ENCODE measurements at places on chromosomes 6 and 20.
A peak's percentile ranks its signal among the peaks of the same experiment; 100 is the strongest.

GRCh38 chr6:64721865-64722264 lies 985.2 kb downstream of the EYS start:
- no peak for DNase-seq

DNA sequence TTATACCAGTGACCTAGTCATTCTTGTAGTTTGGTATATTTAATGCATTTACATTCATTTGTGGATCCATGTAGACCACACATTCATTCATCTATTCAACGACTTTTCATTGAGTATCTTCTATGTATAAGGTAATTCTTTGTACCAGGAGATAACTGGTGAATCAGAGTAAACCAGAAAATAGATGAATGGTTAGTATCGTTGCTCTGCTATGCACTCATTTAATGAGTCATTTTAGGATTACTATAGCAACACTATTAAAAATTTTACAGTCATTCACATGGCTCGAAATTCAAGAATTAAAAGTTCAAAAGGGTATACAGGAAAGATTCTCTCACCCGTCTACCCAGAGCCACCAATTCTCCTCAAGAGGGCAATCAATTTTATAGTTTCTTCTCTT lies 26.8 kb downstream of the DOK5 start:
- no peak for DNase-seq

GRCh38 chr6:124872361-124873065 lies 89.7 kb upstream of the RNF217 start:
- DNase-seq = no peak

DNA sequence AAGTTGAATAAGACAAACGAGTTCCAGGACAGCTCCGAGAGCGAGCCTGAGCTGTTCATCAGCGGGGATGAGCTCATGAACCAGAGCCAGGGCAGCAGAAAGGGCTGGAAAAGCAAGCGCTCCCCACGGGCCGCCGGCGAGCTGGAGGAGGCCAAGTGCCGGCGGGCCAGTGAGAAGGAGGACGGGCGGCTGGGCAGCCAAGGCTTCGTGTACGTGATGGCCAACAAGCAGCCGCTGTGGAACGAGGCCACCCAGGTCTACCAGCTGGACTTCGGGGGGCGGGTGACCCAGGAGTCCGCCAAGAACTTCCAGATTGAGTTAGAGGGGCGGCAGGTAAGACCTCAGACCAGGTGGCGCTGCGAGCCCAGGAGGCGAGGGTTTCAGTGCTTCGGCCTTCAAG lies 56.0 kb upstream of the TMEM181 start:
- DNase-seq = no peak

GRCh38 chr20:17525650-17526049 lies 5.5 kb downstream of the BFSP1 start:
- DNase-seq = no peak

GRCh38 chr6:125153391-125154117 lies at the start of gene TPD52L1:
Gene TPD52L1, plus strand, starts transcription at chr6:125153773. Its CDS starts 179 bp downstream, at chr6:125153952.
- DNase-seq = peak; percentile 49

- no peak for DNase-seq
Measured at GRCh38 chr6:139020689-139021088, 7.9 kb upstream of the ABRACL start.

- DNase-seq = no peak
Measured at GRCh38 chr6:33807606-33808005, 3.8 kb upstream of the MLN start.

GRCh38 chr6:73604020-73604419 lies 49.8 kb downstream of the SLC17A5 start:
- no peak for DNase-seq

GRCh38 chr6:170186006-170186935 lies 104.6 kb downstream of the DLL1 start:
- peak; percentile 44 for DNase-seq

DNA sequence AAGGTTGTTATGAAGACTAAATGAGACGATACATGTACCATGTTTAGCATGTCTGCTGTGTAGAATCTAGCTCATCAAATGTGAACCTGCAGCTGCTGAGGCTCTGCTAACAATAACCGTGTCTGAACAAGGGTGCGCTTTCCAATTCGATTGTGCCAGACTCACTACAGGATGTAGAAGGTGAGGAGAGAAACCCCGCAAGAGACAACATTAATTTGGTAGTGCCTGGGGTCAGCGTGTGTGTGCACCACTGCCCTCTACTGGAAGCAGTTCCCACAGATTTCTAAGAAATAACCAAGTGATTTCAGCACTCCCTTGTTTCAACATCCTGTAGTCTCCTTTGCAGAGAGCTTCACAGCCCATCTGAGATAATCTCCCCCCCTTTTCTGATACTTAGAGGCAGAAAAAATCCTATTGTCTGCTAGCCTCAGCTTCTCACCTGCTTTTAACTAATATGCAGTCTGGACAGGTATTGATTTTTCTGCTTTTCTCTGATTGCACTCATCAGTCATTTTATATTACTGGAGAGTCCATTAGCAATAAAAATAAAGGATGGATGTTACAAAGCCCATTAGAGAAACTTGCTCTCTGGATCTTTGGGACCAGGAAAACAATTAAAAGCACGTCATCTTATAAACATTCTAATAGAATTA lies 96.7 kb upstream of the BACH2 start:
- DNase-seq = peak; percentile 48

DNA sequence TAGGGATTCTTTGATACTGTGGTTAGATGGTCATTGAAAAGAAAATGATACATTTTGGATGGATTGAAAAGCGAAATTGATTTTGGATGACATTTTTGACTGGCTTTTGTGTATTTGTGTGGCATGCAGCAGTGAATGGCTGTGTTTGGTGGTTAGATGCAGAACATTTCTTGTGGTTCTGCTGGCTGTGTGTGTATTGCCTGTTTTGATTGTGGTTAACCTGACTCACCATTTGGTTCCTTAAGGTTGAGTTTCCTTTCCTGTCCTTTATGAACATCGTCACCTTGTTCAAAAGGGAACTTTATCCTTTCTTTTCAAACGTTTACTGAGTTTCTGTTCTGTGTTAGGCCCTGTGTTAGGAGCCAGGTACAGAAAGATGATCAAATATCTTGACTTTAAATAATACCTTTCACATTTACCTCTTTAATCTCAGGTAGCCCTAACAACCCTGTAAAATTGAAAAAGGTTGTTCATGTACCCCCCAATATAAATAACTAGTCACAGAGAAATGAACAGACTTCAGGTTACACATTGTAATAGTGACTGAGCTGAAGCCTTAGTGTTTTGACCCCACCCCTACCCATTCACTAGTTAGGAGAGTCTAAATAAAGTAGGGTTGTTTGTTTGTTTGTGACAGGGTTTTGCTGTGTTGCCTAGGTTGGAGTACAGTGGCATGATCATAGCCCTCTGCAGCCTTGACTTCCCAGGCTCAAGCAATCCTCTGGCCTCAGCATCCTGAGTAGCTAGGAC lies 23.8 kb downstream of the ANKS1A start:
- peak; percentile 50 for DNase-seq

DNA sequence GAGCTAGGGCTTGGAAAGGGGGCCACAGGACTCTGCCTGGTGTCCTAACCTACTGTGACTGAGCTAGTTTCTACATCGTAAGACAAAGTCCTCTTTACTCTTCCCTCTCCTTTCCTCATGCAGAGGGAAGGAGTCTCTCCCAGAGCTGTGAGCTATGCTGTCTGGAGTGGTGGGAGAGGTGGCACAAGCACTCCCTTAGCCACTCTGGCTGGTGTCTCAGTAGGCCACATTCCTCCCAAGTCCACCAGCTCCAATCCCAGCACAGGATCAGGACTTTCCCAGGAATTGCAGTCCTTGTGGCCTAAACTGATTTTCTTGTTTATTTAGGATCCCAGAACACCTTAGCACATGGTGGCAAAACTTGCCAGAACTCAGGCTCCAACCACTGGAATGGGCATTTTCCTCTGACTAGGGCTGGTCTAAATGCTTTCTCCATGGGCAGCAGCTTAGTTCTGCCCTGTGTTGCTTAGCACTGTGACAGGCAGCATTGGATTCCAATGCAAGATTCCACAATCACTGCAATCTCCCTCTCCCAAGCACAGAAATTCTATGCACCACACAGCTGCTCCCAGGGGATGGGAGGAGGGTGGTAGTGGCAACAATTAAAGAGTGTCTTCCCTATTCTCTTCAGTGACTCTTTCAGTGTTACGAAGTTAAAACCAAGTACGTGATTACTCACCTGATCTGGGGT lies 733.3 kb downstream of the HACE1 start:
- no peak for DNase-seq

- no peak for DNase-seq
Measured at GRCh38 chr20:19977373-19977770, 39.8 kb upstream of the NAA20 start.

GRCh38 chr20:56859039-56859800 lies 230.1 kb downstream of the TFAP2C start:
- no peak for DNase-seq

DNA sequence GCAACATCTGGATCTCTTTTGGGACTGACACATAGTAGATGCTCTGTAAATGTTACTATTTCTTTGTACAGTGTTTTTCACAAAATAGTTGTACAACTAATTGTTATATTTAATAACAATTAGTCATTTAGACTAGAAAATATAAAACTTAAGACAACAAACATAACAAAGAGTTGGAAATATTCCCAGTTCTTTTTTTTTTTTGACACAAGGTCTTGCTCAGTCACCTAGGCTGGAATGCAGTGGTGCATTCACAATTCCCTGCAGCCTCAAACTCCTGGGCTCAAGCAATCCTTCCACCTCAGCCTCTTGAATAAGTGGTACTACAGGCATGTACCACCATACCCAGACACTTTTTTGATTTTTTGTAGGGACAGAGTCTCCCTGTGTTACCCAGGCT lies 105.8 kb downstream of the UTRN start:
- no peak for DNase-seq

- DNase-seq = no peak
Measured at GRCh38 chr20:63411898-63412631, 50.9 kb upstream of the CHRNA4 start.

DNA sequence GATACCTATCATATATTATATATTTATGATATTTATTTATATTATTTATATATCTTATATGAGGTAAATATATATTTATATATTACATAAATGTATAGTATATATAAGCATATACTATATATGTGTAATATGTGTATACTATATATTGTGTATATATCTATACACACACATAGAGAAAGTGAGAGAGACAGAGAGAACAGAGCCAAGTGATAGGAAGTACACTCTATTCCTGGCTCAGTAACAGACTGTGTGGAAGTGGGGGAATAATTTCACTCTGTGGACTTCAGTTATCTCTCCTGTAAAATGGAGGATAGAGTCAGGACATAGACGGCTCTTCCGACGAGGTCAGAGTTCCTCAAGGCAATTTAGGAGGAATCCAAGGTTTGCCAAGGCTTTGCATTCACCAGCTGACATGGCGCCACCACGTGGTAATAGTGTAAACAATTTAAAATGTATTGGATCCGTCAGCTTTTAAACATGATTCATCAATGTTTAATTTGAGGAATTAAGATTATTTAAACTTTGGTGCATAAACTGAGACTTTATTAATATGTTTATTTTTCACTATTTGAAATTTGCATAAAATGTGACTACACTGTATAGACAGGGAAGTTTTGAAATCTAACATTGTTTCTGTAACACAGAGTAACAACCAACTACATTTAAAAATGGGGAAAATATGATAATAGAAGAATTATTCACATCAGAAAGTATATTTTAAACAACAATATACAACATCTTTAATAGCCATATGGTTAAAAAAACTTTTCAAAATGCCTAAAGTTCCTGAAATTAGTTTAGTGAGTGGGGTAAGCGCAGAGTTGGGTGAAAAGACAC lies 75.4 kb upstream of the TMEM244 start:
- no peak for DNase-seq

GRCh38 chr20:37992802-37993409 lies 40.4 kb downstream of the TTI1 start:
- DNase-seq = peak; percentile 44

GRCh38 chr6:134177753-134178160 lies 125.3 kb upstream of the SLC2A12 start:
- DNase-seq = no peak

- no peak for DNase-seq
Measured at GRCh38 chr6:37019065-37019450, 13.6 kb downstream of the FGD2 start.

DNA sequence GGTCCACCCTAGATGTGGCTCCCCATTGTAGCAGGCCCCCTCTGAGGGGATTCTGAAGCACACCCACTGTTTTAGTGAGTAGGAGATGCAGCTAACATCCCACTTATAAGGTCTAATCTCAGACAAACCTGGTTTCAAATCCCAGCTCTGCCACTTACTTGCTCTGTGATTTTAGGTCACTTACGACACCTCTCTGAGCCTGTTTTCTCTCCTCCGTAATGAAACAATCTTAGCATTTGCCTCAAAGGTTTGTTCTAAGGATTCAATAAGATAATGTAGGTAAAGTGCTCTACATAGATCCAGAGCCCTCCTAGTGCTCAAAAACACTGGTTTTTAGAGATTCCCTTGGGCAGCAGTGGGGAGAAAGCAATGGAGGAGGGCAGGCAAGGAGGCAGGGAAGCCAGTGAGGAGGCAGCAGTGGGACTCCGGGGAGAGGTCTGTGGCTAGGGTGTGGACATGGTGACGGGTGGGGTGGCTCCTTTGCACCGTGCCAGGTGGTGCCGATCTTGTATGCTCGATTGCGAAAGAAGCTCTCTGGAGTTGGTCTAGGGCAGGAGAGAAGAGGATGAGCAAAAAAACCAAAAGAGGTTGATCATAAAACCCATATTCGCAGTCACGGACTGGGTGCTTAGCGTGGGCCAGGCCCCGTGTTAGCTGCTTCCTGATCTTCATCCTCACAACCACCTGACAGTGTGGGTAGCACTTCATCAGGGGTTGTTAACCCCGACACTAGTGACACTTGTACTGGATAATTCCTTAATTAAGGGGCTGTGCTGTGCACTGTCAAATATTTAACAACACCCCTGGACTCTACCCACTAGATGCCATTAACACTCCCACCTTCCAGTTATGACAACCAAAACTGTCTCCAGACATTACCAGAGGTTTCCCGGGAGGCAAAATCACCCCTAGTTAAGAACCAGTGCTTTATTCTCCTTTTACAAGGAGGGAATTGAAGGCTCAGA lies 16.8 kb upstream of the PTGIS start:
- peak; percentile 45 for DNase-seq

DNA sequence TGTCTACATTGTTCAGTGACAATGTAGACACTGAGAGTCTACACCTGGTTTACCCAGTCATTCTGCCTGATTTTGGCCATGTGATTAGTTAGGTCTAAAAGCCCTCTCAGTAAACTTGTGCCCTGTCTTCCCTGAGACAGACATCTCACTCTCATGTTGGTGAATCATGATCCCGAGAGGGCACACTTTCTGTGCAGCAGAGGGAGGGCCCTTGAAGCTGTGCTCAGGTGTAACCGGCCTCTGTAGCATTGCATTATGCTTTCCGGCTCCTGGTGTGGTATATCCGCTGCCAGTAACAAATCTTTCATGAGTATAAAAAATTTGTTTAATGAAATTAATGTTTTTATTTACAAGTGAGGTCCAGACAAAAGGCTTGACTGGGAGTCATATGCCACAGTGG lies 85.0 kb downstream of the RALGAPA2 start:
- DNase-seq = no peak

- peak; percentile 26 for DNase-seq
Measured at GRCh38 chr6:35370124-35370741, 27.9 kb downstream of the PPARD start.

- peak; percentile 24 for DNase-seq
Measured at GRCh38 chr6:142301651-142302391, at the start of gene ADGRG6. Gene ADGRG6, plus strand, starts transcription at chr6:142302007. Its CDS starts 323 bp downstream, at chr6:142302330.
